ENCODE measurements at places on chromosomes 12 and 14.

DNA sequence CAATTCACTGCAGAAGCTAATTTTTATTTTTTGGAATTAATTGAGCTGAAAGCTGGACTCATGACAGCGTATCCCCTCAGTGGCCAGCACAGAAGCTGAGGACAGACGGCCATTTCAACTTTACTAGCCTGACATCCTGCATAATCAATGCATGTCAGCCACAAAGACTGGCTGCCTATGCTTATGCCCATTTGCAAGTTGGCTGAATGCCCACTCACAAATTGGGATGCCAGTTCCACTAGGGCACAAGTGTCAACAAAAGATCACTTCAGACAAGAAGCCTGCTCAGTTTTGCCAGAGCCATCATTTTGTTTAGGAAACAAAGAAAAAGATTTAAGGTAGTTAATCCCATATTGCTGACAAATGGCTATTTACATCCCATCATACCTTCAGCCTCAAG lies 417.6 kb downstream of the NOVA1 start:
- DNase-seq, result no peak

GRCh38 chr12:12456637-12457036 lies 99.8 kb downstream of the BORCS5 start:
- DNase-seq, result no peak

DNA sequence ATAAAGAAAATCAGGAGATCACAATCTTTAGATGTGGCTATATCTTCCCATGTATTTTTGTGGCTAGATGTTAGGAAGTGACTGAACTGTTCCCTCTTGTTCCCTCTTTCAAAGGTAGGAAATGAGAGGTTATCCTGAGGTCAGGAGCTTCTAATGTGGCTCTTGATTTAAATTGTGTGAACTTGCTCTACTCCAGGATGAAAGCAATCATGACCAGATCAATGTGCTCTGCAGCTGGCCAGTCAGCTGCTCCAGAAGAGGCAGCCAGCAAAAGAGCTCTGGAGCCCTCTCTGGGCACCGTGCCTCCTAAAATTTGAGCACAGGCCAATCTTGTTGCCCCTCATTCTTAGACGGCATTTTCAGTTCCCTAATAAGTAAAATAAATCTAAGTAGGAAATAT lies 32.0 kb downstream of the CDK17 start:
- DNase-seq, result no peak

DNA sequence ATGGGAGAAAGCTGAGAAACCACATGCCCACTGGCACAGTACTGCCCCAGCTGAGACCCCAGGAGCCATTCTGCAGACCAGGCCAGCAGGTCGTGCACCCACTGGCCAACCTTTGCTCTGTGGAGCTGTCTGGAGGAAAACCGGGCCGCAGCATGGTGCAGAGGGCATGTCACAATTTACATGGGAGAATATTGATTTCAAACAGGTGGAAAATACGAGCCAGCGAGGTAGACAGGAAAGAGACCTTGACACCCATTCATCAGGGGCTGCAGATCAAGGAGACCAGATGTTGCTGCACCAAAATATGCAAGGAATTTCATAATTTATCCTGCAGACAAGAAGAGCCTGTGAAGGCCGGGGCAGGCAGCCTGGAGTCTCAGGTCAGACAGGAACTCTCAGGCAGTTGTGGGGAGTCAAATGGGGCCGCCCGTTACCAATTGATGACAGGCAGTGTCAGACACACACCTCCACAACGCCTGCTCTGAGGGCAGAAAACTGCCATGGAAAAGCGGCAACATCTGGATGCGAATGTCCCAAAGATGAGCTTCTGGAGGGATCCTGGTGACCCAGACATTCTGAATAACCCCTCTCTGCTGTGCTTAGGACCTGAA lies 74.6 kb upstream of the BCL11B start:
- no peak for DNase-seq

GRCh38 chr12:98402091-98402490 lies 113.3 kb upstream of the TMPO start:
- DNase-seq, result no peak

- no peak for DNase-seq
Observed at GRCh38 chr14:102121567-102121966, 18.1 kb upstream of the WDR20 start.

DNA sequence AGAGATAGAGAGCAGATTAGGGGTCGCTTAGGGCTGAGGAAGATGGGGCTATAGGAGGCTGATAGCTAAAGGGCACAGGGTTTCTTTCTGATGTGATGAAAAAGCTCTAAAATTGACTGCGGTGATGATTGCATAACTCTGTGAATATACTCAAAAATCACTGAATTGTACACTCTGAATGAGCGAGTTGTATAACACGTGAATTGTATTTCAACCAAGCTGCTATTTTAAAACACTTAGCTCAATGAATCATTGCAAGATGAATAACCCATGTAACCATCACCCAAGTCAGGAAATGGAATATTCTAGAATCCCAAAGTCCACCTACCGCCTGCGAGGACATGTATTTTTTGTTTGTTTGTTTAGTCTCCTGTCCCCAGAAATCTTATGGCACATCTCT lies 60.1 kb upstream of the CCND2 start:
- no peak for DNase-seq

DNA sequence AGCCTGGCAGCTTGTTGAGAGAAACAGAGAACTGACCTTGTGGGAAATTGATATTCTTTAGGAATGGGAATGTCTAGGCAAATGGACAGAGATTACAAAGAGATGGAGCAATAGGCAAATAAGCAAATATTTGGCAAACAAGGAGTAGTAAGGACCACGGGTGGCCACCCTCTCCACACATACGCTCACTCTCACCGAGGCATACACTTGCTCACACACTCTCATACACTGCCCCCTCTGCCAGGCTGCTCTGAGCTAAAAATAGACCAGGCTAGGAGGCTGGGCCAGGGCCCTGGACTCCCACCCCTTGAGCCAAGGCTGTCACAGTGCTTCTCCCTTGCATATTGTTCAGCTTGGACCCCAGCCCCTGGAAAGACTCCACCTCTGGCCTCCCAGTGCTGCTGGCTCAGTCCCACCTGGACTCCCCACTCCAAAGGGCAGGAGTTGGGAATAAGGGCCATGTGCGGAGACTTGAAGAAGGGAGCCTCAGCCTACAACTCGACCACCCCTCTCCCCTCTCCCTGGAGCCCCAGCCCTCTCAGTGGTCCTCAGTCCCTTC lies 1.1 kb downstream of the PPP1R1A start:
- no peak for DNase-seq

GRCh38 chr12:76706761-76707160 lies 57.2 kb upstream of the ZDHHC17 start:
- DNase-seq, result no peak

Measured in SHP77 treated with DMSO at 0.1 percent for 48 hours (cell line).